ENCODE measurements at places on chromosomes 2 and 18. TPM values are rescaled to one million over a fixed set of nuclear protein-coding genes. Genes with fewer than 3 reads are reported as not detected.

GRCh38 chr18:43542016-43542415, 264.7 kb upstream of the SYT4 start:
- H3K4me3 ChIP-seq: no peak overlapping the region
- no peak for DNase-seq
- H3K4me1 ChIP-seq: no peaks in the 10 kb centered on the region
- H3K36me3 ChIP-seq: no peaks in the 10 kb centered on the region
- H3K27me3 ChIP-seq: no peaks in the 10 kb centered on the region
- no peak overlapping the region for H3K27ac ChIP-seq

RNF138 gene
- total RNA-seq: 48.2 TPM

DNA sequence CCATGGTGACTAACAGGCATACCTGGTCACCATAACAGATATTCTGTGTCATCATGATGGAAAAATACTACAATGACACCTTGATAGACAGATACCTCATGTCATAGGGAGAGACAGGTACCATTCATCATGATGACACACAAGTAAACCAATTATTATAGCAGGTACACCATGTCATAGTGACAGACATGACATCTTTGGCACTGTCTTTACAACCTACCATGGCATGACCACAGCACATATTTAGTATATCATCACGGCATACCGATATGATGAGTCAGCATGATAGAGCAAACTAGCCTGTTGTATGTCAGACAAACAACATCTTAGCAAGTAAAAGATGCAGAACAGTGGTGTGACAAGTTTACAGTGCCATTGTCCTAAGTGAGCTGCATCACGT, 101.3 kb upstream of the KLHL29 start:
- H3K27me3 ChIP-seq: peaks cover 3% of the 10 kb centered on the region
- H3K4me3 ChIP-seq: no peak overlapping the region
- H3K4me1 ChIP-seq: no peaks in the 10 kb centered on the region
- H3K27ac ChIP-seq: no peak overlapping the region

DNA sequence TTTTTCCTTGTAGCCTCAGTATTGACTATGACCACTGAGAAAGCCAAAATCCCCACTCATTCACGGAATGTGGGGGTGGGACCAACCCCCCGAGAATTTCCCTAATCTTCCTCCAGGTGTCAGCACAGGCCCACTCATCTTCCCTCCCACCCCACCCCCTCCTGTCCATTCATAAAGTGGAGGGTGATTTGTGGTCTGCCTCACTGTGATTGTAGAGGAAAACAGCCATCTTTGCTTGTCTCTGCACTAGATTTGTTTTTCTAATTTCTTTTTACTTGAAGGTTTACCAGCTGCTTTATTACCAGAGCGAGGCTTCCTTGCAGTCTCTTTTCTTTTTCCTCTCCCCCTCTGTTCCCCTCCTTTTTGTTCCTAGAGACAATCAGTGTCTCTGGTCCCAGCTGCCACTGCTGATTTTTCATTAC, 171.8 kb downstream of the ICOS start:
- H3K27me3 ChIP-seq: peaks cover 4% of the 10 kb centered on the region
- no peak overlapping the region for H3K27ac ChIP-seq
- H3K4me3 ChIP-seq: no peak overlapping the region
- H3K4me1 ChIP-seq: peaks cover 25% of the 10 kb centered on the region

GRCh38 chr2:220941683-220942082, 630.4 kb downstream of the EPHA4 start:
- DNase-seq: no peak
- no peak overlapping the region for H3K4me3 ChIP-seq
- no peaks in the 10 kb centered on the region for H3K36me3 ChIP-seq
- no peak overlapping the region for H3K27ac ChIP-seq
- no peaks in the 10 kb centered on the region for H3K27me3 ChIP-seq

GRCh38 chr2:30149513-30149912, 2.7 kb downstream of the YPEL5 start:
- H3K36me3 ChIP-seq: peaks cover 10% of the 10 kb centered on the region
- no peaks in the 10 kb centered on the region for H3K27me3 ChIP-seq
- peak overlapping the region; percentile 17 for H3K4me3 ChIP-seq
- no peak for DNase-seq
- peaks cover 41% of the 10 kb centered on the region for H3K4me1 ChIP-seq

C2orf78 gene
- not detected for total RNA-seq

GRCh38 chr2:216829533-216829932, 30.3 kb downstream of the TNP1 start:
- no peak overlapping the region for H3K27ac ChIP-seq
- no peaks in the 10 kb centered on the region for H3K36me3 ChIP-seq
- H3K4me3 ChIP-seq: no peak overlapping the region
- H3K4me1 ChIP-seq: peaks cover 8% of the 10 kb centered on the region

ERFE gene
- total RNA-seq: 1.3 TPM

SP5 gene
- total RNA-seq: 0.60 TPM

RESP18 gene
- not detected for total RNA-seq

GRCh38 chr2:132489150-132489549, 72.5 kb downstream of the GPR39 start:
- no peaks in the 10 kb centered on the region for H3K36me3 ChIP-seq
- H3K27me3 ChIP-seq: peaks cover 3% of the 10 kb centered on the region
- H3K27ac ChIP-seq: no peak overlapping the region

- no peak for DNase-seq
- no peak overlapping the region for H3K4me3 ChIP-seq
- H3K27me3 ChIP-seq: no peaks in the 10 kb centered on the region
- H3K4me1 ChIP-seq: peaks cover 9% of the 10 kb centered on the region
These were observed 2.8 kb downstream of the CRYGB start for GRCh38 chr2:208142925-208143799.

DNA sequence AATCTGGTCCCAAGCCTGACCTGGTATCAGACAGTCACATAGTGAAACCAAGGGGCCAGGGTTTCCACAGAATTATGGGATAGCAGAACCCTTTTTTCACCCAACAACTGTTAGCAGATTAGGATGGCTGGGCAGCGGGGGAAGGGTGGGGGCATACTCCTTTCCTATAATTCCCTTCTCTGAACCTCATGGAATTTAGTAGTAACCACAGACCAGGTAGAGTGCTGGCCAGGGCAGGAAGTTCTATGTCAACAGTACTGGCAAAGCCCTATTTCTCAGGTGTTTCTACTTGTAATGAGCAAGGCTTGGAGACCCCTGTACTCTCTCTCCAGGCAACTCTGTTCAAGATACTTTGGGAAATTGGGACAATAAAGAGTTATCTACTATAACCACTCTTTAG, 174.6 kb downstream of the THADA start:
- no peak for DNase-seq
- no peak overlapping the region for H3K4me3 ChIP-seq
- H3K4me1 ChIP-seq: peaks cover 39% of the 10 kb centered on the region
- H3K36me3 ChIP-seq: peaks cover 4% of the 10 kb centered on the region
- H3K27me3 ChIP-seq: peaks cover 29% of the 10 kb centered on the region
- H3K27ac ChIP-seq: no peak overlapping the region

EVX2 gene
- total RNA-seq: not detected

DNA sequence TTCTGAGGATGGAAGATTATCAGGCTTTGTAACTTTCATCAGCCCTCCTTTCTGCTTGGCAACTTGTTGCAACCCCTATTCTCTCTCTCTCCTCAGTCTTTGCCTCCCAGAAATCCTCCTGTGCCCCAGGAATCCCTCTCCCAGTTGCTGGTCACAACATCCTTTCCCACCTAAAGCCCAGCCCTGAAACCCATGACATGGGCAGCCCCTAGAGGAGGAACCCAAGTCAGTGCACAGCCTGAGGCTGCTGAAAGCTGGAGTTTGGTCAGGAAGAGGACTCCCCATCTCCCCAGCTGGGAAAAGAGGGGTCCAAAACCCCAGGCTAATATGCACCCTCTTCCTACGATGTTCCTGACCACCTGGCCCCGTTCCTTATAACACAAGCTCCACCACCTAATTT, 29.5 kb downstream of the PKDCC start:
- DNase-seq: no peak
- peaks cover 13% of the 10 kb centered on the region for H3K4me1 ChIP-seq
- no peak overlapping the region for H3K4me3 ChIP-seq

GRCh38 chr2:126571403-126571802, 84.6 kb upstream of the GYPC start:
- H3K4me3 ChIP-seq: no peak overlapping the region
- H3K36me3 ChIP-seq: no peaks in the 10 kb centered on the region

DNA sequence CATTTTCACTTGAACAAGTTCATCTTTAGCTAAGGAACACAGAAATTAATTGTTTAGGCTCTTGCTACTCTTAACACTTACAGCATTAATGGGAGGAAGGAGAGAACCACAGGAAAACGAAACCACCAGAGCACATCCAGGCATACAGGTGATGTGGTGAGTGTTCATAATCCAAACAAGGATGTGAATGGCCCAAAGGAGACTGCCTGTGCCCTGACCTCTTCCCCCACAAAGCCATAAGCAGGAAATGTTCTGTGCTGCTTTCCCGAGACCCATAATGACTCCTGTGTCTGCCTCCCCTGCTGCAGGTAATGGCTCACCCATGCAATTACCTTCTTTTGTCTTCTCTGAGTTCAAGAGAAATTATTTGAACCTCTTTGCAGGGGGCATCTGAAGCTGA, 295.9 kb upstream of the LINC00305 start:
- no peak overlapping the region for H3K27ac ChIP-seq
- no peak overlapping the region for H3K4me3 ChIP-seq
- H3K36me3 ChIP-seq: no peaks in the 10 kb centered on the region
- no peaks in the 10 kb centered on the region for H3K27me3 ChIP-seq

GREB1L gene
- 11.0 TPM for total RNA-seq

PER2 gene
- total RNA-seq: 14.3 TPM

- no peak overlapping the region for H3K27ac ChIP-seq
- H3K27me3 ChIP-seq: peaks cover 6% of the 10 kb centered on the region
- H3K4me1 ChIP-seq: no peaks in the 10 kb centered on the region
- DNase-seq: no peak
These were observed 26.4 kb upstream of the ZNF532 start for GRCh38 chr18:58838165-58838860.

DNA sequence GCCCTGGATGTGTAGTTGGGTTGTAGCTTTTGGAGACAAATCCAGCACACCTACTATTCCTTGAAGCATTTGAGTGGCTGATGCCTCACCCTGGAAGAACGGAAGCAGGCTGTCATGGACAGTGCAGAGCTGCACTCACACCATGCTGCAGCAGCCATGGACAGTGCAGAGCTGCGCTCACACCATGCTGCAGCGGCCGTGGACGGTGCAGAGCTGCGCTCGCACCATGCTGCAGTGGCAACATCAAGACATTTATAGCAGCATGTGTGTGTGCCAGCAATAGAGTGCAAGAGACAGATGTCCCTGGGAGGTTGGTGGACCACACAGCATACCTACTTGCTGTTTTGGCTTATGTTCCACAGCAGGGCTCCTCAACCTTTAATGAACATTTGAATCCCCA, 30.6 kb downstream of the GNAL start:
- H3K4me1 ChIP-seq: no peaks in the 10 kb centered on the region
- H3K27me3 ChIP-seq: peaks cover under 1% of the 10 kb centered on the region
- no peak for DNase-seq
- H3K4me3 ChIP-seq: no peak overlapping the region

DNA sequence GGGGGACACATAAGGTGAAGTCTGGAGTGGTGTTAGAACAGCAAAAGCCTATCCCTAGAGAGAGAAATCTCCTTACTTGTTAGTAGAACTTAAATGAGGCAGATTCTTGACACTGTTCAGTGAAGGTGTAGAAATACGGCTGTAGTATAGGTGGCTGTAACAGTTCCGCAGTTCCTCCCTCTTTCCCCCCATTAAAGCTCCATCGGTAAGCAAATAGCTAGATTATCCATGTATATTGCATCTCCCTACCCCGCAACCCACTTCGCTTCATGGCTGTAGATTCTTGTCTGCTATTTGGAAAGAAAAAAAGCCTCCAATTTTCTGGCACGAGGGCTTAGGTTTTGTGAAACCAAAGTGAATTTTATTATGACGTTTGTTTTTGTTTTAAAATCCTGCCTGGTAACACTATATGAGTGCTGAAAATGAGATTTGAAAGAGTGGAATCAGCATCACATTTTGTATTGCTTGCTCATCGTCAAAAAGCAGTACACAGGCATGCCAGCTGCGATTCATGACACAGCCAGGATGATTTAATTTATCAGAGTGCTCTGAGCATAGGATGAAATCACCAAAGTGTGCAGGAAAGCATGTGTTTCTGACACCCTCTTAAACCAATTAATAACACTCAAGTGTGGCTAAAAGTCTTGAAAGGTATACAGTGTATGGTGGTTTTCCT, 1.4 kb downstream of the FAM171B start:
- H3K4me3 ChIP-seq: peak overlapping the region; percentile 83
- DNase-seq: no peak
- H3K4me1 ChIP-seq: peaks cover 3% of the 10 kb centered on the region
- H3K27me3 ChIP-seq: peaks cover 24% of the 10 kb centered on the region
- peak overlapping the region; percentile 78 for H3K27ac ChIP-seq

GRCh38 chr2:157470321-157470720, 26.4 kb upstream of the CYTIP start:
- no peaks in the 10 kb centered on the region for H3K4me1 ChIP-seq
- H3K4me3 ChIP-seq: no peak overlapping the region
- H3K27ac ChIP-seq: no peak overlapping the region
- H3K36me3 ChIP-seq: no peaks in the 10 kb centered on the region
- no peaks in the 10 kb centered on the region for H3K27me3 ChIP-seq
- no peak for DNase-seq

DCDC2C gene
- total RNA-seq: not detected

DNA sequence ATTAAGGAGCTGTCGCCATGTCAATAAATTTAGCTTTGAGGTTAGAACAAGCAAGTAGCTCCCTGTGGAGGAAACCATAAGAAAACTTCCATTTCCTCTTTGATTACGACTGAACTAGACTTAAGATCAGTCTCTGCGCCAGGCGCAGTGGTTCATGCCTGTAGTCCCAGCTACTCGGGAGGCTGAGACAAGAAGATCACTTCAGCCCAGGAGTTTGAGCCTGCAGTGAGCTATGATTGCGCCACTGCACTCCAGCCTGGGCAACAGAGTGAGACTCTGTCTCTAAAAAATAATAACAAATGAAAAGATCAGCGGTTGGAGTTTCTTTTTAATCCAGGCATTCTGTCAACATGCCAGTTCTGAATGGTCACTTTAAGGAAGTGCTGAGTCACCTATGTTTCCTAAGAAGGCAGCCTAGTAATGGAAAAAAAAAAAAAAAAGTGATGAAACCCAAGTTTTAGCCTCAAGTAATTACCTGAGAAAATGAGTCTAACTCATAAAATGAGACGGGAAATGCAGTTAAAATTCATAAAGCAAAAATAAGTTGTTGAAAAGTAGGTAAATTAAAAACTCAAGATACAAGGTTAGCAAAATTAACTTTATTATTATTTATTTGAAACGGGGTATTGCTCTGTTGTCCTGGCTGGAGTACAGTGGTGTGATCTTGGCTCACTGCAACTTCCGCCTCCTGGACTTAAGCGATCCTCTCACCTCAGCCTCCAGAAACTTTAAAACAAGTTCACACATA, 10.2 kb downstream of the C18orf32 start:
- no peaks in the 10 kb centered on the region for H3K27me3 ChIP-seq
- no peak for DNase-seq
- H3K36me3 ChIP-seq: peaks cover 16% of the 10 kb centered on the region

DNA sequence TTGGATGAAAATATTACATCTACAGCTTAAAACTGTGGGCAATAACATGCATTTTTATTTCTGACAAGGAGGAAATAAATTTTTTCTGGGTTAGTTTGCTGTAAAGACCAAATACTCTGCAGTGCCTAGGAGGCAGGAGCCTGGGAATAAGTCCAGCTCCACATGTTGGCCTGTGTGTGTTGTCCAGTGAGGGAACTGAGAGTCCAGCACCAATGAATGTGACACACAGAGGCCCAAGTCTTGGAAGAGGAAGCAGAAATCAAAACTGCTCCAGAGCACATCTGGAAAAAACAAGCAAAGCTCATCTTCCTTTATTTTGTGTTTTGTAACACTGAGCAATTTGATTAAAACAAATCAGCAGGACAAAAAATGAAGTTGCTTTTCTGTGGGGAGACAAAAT, 63.1 kb upstream of the KLHL14 start:
- peaks cover 2% of the 10 kb centered on the region for H3K36me3 ChIP-seq
- H3K27ac ChIP-seq: no peak overlapping the region
- peaks cover 18% of the 10 kb centered on the region for H3K27me3 ChIP-seq
- no peak for DNase-seq
- peaks cover 6% of the 10 kb centered on the region for H3K4me1 ChIP-seq
